Activated CD4-positive, alpha-beta T cell treated with anti-CD3 and anti-CD28 coated beads, Interleukin-2, amount 10 ng/mL, durations not matched to agents 24 days and 14 days (primary cell): ENCODE measurements at places on chromosomes 5 and 9.

DNA sequence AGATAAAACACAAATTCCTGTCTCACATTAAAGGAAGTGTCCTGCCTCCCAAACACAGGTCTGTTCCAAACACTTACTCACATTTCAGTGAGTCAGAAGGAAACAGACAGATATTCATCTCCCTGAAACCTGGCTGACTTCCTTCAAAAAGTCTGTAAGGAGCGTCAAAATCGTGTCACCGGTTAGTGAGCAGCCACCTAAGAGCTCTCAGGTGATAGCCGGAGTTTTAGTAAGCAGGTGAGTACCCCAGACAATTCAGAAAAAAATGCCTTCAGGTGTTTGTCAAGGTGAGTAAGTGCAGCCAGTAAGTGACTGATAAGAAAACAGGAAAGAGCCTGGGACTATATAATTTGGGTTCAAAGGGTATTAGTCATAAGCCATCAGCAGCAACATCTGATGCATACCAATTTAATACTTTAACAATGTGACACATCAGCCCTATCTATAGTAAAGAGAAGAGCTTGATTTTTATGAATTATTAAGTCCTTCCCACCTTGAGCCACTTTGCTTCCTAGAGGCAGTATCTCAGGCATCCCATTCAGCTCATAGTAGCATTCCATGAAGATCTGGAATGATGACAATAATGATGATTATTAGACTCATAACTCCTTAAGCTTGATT lies 1.3 kb upstream of the ITGA2 start:
- H3K4me3 ChIP-seq: peak overlapping the region; percentile 84
- H3K27ac ChIP-seq: peak overlapping the region; percentile 56
- peak; percentile 62 for DNase-seq
- H3K4me1 ChIP-seq: peaks cover 51% of the 10 kb centered on the region

- no peak for DNase-seq
- no peaks in the 10 kb centered on the region for H3K36me3 ChIP-seq
- H3K27ac ChIP-seq: no peak overlapping the region
- H3K4me1 ChIP-seq: no peaks in the 10 kb centered on the region
- no peak overlapping the region for H3K4me3 ChIP-seq
- H3K27me3 ChIP-seq: no peaks in the 10 kb centered on the region
Measured at GRCh38 chr5:168766426-168766700, 187.2 kb upstream of the PANK3 start.

DNA sequence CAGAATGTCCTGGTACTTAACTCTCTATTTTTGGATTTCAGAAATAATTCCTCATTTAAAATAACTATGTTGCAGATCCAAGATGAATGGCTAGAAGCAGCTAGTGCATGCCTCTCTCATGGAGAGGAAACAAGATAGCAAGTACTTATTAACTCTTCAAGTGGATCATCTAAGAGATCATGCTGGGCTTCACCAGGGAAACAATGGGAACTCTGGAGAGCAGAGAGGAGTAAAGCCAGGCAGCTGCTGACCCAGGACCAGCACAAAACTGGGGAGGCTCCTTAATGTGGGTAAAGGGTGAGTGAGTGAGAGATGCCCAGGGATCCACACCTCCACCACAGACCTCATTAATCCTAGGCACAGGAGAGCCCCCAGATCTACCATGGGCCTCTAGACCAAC lies 897.8 kb upstream of the ACO1 start:
- H3K27ac ChIP-seq: no peak overlapping the region
- DNase-seq: no peak
- no peaks in the 10 kb centered on the region for H3K27me3 ChIP-seq

- H3K4me1 ChIP-seq: peaks cover 63% of the 10 kb centered on the region
- H3K36me3 ChIP-seq: peaks cover 50% of the 10 kb centered on the region
- no peaks in the 10 kb centered on the region for H3K27me3 ChIP-seq
- no peak overlapping the region for H3K27ac ChIP-seq
- no peak for DNase-seq
Measured at GRCh38 chr9:113588242-113588810, 124.8 kb downstream of the RGS3 start.

DNA sequence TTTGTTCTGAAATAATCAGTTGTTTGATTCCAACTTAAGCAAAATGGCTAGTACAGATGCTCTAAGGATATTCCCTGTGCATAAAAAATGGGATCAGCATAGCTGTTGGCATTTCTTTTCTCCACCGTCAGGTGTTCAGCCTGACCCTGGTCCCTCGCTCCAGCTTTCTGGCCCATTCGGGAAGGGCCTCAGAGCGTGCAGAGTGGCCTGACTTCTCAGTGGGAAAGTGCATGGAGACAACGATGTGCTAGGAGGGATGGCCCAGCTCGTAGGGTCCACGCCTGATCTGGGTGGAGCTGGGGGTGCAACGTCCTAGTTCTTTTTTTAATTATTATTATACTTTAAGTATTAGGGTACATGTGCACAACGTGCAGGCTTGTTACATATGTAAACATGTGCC lies 319.1 kb upstream of the IRX4 start:
- H3K27ac ChIP-seq: no peak overlapping the region
- H3K27me3 ChIP-seq: no peaks in the 10 kb centered on the region
- DNase-seq: no peak
- no peaks in the 10 kb centered on the region for H3K4me1 ChIP-seq

DNA sequence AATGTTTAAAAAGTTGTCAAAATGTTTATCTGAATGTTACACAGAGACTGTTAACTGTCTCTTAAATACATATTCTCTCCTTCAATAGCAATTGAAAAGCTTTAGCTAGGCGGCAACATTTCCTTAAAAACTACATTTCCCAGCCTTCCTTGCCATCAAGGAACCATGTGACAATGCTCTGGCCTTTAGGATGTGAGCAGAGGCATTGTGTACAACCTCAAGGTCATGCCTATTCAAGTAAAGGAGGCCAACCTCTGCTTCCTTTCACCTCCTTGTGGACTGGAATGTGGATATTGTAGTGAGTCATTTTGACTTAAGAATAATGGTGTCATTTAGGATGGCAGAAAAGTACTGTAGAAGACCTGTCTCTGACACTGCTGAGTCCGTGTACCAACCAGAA lies 23.7 kb upstream of the MROH2B start:
- H3K27ac ChIP-seq: no peak overlapping the region
- H3K36me3 ChIP-seq: no peaks in the 10 kb centered on the region
- no peaks in the 10 kb centered on the region for H3K4me1 ChIP-seq
- no peaks in the 10 kb centered on the region for H3K27me3 ChIP-seq
- DNase-seq: no peak

GRCh38 chr9:135526089-135526729 lies 5.0 kb downstream of the LCN1 start:
- no peaks in the 10 kb centered on the region for H3K36me3 ChIP-seq
- H3K27ac ChIP-seq: no peak overlapping the region
- no peaks in the 10 kb centered on the region for H3K4me1 ChIP-seq
- H3K4me3 ChIP-seq: no peak overlapping the region
- DNase-seq: no peak

- H3K4me3 ChIP-seq: no peak overlapping the region
- peaks cover 4% of the 10 kb centered on the region for H3K4me1 ChIP-seq
- no peak overlapping the region for H3K27ac ChIP-seq
- peaks cover 51% of the 10 kb centered on the region for H3K36me3 ChIP-seq
- no peak for DNase-seq
Measured at GRCh38 chr5:109359642-109360041, 50.1 kb downstream of the PJA2 start.

GRCh38 chr5:76836585-76836984 lies 13.2 kb upstream of the S100Z start:
- no peaks in the 10 kb centered on the region for H3K4me1 ChIP-seq
- H3K27ac ChIP-seq: no peak overlapping the region
- DNase-seq: no peak
- H3K4me3 ChIP-seq: no peak overlapping the region
- peaks cover 3% of the 10 kb centered on the region for H3K27me3 ChIP-seq
- H3K36me3 ChIP-seq: no peaks in the 10 kb centered on the region

DNA sequence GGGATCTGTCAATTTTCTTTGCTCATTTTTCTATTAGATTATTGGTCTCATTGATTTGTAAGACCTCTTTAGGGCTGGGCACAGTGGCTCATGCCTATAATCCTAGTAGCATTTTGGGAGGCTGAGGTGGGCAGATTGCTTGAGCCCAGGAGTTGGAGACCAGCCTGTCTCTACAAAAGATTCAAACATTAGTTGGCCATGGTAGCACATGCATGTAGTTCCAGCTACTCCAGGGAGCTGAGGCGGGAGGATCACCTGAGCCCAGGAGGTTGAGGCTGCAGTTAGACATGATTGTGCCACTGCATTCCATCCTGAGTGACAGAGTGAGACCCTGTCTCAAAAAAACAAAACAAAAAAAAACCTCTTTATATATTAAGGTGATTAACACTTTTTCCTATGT lies 6.4 kb upstream of the SHROOM1 start:
- no peak overlapping the region for H3K4me3 ChIP-seq
- H3K27me3 ChIP-seq: peaks cover 10% of the 10 kb centered on the region
- no peaks in the 10 kb centered on the region for H3K4me1 ChIP-seq
- H3K27ac ChIP-seq: no peak overlapping the region
- DNase-seq: no peak
- H3K36me3 ChIP-seq: no peaks in the 10 kb centered on the region

DNA sequence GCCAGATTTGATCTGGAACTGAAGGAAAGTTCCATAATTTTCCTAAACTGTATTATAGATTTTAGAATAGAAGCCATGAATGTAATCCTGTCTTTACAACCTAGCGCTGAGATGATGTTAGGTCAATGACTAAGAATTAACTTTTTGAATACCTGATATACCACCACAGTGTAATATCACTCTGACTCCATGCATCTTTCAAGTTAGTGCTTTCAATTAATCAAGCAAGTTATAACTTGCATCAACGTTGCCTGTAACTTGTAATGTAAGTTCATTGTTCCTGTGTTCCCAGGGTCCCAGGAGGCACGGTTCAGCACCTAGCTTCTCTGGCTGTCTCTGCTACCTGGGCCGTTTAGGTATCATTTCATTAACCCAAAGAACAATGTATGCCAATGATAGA lies 139.3 kb downstream of the CSNK1G3 start:
- no peaks in the 10 kb centered on the region for H3K4me1 ChIP-seq
- DNase-seq: no peak
- no peak overlapping the region for H3K27ac ChIP-seq

GRCh38 chr5:66840511-66841013 lies 244.4 kb downstream of the MAST4 start:
- peak; percentile 85 for DNase-seq
- no peaks in the 10 kb centered on the region for H3K27me3 ChIP-seq
- peaks cover 22% of the 10 kb centered on the region for H3K36me3 ChIP-seq
- H3K27ac ChIP-seq: peak overlapping the region; percentile 94
- H3K4me1 ChIP-seq: peaks cover 56% of the 10 kb centered on the region

DNA sequence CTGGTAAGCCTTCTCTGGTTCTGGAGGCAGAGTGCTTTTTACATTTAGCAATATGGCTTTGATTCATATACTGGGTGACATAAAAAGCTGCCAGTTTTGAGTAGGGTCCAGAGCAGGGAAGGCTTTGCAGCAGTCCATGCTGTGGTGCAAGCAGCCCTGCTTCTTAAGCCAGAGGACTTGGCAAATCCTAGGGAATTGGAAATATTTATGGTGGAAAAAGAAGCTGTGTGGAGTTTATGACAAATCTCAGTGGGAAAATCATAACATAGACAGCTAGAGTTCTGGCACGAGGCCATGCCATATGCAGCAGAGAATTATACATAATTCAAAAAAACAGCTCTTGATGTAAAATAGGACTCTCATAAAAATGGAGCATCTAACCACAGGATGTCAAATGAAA lies 536.4 kb downstream of the RASEF start:
- H3K4me3 ChIP-seq: no peak overlapping the region
- no peaks in the 10 kb centered on the region for H3K36me3 ChIP-seq
- no peaks in the 10 kb centered on the region for H3K27me3 ChIP-seq

DNA sequence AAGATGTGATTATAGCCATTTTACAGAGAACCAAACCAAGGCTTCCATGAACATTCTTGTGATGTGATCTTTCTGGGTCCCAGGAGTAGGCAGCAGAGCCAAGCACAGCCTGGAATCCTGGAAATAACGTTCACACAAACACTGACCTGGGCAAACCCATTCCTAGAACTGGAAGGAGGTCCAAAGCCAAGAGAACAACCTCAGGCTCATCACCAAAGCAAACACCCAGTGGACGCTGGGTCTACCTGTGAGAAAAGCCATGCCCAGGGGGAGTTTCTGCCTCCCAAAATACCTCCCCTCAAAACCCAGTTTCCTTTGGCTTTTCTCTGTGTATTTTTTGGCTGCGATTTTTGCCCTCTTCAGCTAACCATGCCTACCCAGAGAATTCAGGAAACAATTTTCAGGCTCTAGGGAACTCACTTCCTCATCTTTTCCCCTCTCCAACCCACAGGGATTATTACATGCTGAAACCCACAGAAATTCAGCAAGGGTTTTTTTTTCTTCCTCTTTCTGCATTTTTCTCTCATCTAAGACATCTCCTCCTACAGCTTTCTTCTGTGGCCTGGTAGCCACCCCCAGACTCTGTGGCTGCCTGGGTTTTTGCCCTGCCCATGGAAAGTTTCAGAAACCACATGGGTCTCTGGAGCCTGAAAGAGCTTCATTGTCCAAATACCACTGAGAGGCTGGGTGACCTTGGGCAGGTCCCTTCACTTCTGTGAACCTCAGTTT lies 75.0 kb downstream of the TNC start:
- H3K36me3 ChIP-seq: peaks cover 2% of the 10 kb centered on the region
- H3K27me3 ChIP-seq: peaks cover 19% of the 10 kb centered on the region
- H3K4me1 ChIP-seq: peaks cover 23% of the 10 kb centered on the region
- DNase-seq: peak; percentile 64

- H3K36me3 ChIP-seq: no peaks in the 10 kb centered on the region
- DNase-seq: no peak
- peaks cover 4% of the 10 kb centered on the region for H3K4me1 ChIP-seq
- peaks cover 43% of the 10 kb centered on the region for H3K27me3 ChIP-seq
Measured at GRCh38 chr9:89853931-89854330, 249.1 kb downstream of the GADD45G start.

DNA sequence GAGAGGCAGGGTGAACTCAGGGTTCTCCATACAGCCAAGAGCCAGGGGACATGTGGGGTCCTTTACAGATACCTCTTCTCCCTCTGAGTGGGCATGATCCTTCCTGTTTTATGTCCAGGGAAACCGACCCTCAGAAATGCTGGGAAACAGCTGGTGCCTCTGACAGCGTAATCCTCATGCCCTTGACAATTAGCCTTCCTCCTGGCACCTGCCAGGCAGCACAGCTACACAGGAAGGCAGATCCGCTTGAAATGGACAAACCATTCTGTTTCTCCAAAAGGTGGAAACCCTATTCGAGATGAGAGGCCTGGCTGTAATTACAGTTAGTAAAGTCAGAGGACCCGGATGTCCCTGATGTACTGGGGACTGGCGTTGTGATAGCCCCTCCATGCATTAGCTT lies 7.2 kb downstream of the ERGIC1 start:
- DNase-seq: no peak
- H3K27me3 ChIP-seq: no peaks in the 10 kb centered on the region
- H3K4me1 ChIP-seq: peaks cover 15% of the 10 kb centered on the region
- H3K27ac ChIP-seq: no peak overlapping the region

GRCh38 chr5:14166437-14166836 lies 23.3 kb downstream of the TRIO start:
- no peaks in the 10 kb centered on the region for H3K36me3 ChIP-seq
- no peak for DNase-seq
- no peak overlapping the region for H3K4me3 ChIP-seq
- H3K27me3 ChIP-seq: peaks cover 4% of the 10 kb centered on the region
- no peak overlapping the region for H3K27ac ChIP-seq
- peaks cover 3% of the 10 kb centered on the region for H3K4me1 ChIP-seq

- H3K4me3 ChIP-seq: no peak overlapping the region
- H3K4me1 ChIP-seq: no peaks in the 10 kb centered on the region
- H3K36me3 ChIP-seq: no peaks in the 10 kb centered on the region
- H3K27me3 ChIP-seq: no peaks in the 10 kb centered on the region
- no peak for DNase-seq
Measured at GRCh38 chr9:18489861-18490260, 15.9 kb downstream of the ADAMTSL1 start.
